ENCODE measurements at places on chromosomes 6 and 20. TPM values are rescaled to one million over a fixed set of nuclear protein-coding genes. Genes with fewer than 3 reads are reported as not detected.

The EFCAB8 gene
- total RNA-seq, result 0.28 TPM

The TBC1D22B gene
- total RNA-seq, result 11.2 TPM

GRCh38 chr6:11188161-11188915, 44.1 kb downstream of the NEDD9 start:
- DNase-seq, result no peak

DNA sequence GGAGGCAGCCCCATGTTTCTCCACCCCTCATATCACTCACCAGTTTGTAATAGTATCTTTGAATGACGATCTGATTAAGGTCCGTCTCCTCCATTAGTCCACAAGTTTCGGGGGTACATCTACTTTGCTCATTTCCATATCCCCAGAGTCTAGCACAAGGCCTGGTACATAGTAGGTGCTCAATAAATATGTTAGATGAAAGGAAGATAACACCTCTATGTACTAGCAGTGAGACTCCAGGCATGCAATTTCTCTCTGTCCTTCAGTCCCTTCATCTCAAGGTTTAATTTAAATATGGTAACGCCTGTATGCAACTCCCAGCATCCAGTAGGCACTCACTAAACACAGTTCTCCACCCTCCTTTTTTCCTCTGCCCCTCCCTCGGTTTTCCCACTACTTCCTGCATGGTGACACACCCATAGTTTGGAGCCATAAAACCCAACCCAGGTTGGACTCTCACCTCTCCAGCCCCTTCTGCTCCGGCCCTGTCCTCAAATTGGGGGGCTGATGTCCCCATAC, 461 bp upstream of the HNF4A start:
- DNase-seq, result no peak

GRCh38 chr20:623021-623420, 12.9 kb upstream of the TCF15 start:
- no peak for DNase-seq

Measured in SJCRH30 (cell line).